ENCODE measurements at places on chromosomes 2 and 18.

- DNase-seq = no peak
These were observed 99.0 kb downstream of the TSHZ1 start for GRCh38 chr18:75309564-75309963.

DNA sequence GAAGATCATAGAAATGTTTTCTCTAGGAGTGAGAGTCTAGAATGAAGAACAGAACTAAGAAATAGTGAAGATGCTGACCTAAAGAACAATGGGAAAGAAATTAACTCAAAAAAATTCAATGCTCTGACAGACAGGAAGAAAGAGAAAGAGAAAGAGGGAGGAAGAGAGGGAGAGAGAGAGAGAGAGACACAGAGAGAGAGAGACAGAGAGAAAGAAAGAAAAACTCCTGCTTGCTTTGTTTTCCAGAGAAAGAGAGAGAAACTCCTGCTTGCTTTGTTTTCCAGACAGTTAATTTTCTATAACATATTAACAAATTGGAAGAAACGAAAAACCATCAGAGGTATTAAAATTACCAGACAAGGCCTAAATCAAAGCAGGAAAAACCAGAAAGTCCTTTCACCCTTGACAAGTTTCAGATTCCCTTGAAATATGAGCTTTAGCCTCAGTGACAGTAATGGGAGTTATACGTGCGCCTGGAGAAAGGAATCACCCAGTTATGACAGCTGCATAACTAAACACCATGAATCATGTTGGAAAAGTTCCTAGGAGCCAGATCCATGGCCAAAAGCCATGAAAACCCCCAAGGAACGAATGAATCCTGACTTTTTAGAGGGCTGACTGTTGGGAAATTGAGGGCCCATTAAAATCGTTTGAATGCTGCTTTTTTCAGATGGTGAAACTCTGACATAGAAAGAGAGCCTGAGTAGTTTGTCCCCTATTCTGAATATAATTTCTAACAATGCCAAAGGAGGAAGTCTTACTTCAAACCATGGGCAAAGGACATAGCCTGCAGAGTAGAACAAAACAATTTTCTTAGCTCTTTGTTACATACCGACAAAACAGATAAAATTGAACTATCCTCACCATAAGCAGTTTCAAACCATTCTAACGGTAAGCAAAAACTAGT is 228.6 kb upstream of the CHST9 start:
- peak; percentile 33 for DNase-seq

DNA sequence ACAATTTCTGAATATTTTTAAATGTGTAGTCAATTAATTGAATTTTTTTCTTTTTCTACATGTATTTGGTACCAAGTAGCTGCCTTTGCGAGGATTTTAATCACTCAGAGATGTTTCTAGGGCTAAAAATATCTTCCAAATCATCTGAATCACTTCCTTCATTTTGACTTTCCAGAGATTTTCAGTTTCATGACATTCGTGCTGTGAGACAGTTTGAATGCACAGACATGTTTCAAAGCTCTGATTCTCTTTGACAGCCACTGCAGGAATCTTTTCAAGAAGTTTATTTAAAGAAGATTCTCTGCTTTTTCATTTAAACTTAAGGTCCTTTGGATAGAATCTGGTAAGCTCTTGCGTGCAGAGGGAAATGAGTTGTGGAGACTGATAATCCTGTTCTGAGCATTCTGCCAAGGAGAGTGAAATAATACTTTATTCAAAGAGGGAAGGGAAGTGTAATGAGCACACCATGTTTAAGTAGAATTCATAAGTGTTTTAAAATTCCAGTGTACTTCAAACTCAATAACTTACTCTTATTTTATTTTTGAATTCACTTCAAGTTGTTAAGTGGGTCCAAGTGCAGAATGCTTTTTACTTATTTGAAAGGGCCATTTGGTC is 9.7 kb downstream of the CYBRD1 start:
- no peak for DNase-seq

- no peak for DNase-seq
These were observed 86.5 kb downstream of the PTGR3 start for GRCh38 chr18:75122334-75122958.

DNA sequence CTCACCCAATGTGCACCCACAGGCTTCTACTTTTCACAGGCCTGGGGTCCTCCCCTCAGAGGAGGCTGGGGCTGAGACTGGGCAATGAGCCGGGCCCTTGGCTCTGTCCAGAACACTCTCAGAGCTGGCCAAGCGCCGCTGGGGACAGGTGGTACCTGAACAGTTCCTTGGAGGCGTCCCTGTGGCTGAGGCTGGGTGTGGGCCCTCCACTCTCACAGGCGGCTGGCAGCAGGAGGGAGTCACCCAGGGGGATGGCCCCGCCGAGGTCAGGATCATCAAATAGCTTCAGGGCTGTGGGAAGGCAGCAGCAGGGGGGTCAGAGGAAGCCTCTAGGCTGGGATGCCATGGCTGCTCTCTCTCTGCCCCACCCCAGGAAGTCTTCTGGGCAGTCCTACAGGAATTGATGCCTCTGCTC is 27.1 kb downstream of the HS1BP3 start:
- DNase-seq = no peak
